ENCODE measurements at places on chromosomes 6 and 20.

- no peak for DNase-seq
Observed at GRCh38 chr6:7224731-7225130, 88.3 kb downstream of the SSR1 start.

GRCh38 chr6:23754197-23754596 is 371.8 kb upstream of the NRSN1 start:
- no peak for DNase-seq

- no peak for DNase-seq
Observed at GRCh38 chr6:105746130-105746505, 340.0 kb upstream of the PRDM1 start.

GRCh38 chr6:165662749-165663376 is at the start of gene PDE10A:
TSS of gene PDE10A (minus strand) at chr6:165663241. CDS start at chr6:165662811, 430 bp downstream.
- DNase-seq = no peak

- DNase-seq = no peak
Observed at GRCh38 chr20:53622247-53623133, 28.9 kb upstream of the ZNF217 start.

DNA sequence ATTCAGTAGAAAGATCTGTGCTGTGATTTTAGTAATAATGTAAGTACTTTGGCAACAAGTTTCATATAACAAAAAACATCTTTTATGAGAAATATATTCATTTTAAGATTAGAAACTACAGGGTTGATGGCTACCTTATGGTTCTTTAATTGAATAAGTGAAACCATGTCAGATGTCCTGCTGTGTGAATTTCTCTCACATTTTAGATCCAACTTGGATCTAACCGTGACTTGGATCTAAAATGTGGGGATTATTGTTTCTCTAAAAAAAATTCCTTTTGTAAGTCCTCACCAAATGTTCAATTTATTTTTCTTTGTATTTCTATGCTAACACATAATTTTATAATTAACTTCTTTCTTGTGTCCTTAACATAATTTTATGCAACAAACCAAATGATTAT is 30.4 kb downstream of the ZC2HC1B start:
- no peak for DNase-seq

DNA sequence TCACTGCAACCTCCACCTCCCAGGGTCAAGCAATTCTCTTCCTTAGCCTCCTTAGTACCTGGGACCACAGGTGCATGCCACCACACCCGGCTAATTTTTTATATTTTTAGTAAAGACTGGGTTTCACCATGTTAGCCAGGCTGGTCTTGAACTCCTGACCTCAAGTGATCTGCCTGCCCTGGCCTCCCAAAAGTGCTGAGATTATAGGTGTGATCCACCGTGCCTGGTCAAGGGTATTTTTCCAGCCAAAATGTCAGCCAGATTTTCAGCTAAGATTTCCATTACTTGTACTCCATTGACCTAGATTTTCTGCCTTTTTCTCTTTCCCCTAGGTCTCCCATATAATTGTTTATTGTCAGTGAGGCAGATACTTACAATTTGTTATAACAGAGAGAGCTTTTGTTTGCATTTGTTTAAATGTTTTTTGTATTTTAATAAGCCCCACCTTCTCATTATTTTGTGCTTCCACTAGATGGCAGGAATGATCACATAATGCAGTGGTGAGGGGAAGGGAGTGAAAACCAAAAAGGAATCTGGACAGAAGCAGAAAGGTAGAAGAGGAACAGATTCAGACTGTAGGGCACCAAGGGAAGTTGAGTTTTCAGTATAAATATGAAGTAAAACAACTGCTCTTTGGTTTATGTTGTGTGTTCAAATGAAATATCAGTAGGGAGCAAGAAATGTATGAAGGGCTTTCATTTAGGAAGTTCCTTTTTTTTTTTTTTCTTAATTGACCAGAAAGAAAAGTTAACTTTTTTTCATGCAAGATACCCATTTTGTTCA is 29.7 kb downstream of the RPF2 start:
- no peak for DNase-seq

DNA sequence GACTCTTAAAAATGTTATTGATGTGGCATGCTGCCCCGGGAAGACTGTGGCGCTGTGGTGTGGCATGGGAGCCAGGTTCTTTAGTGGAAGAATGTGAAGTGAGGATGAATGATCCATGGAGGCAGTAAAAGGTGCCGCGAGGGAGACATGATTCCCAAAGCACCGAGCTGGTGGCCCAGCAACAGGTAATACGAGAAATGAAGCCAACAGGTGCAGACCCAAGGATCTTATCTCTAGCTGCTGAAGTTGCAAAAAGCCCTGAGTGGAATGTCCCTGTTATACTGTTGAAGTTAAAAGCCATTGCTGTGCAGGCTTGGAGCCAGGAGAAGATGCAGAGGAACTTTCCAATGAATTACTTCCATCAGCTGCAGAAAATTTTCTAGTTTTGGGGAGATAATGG is 53.5 kb downstream of the OR2B6 start:
- DNase-seq = no peak

DNA sequence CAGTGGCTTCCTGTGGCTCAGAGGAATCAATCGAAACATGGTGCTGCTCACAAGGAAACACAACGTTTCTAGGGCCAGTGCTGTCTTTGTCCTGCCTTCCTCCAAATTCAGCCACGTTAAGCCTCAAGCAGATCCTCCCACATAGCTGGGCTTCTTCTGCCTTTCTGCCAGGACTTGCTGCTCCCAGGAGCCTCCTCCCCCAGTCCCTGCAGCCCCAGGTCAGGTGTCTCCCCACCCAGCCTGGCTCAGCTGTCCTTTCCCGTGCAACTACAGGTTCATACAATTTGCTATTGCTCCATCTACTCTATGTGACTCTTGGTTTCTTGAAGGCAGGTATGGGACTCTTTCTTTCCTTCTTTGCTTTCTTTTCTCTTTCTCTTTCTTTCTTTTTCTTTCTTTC is 215.3 kb upstream of the RNF24 start:
- DNase-seq = no peak

GRCh38 chr20:8062756-8063155 is 43.2 kb upstream of the TMX4 start:
- no peak for DNase-seq

DNA sequence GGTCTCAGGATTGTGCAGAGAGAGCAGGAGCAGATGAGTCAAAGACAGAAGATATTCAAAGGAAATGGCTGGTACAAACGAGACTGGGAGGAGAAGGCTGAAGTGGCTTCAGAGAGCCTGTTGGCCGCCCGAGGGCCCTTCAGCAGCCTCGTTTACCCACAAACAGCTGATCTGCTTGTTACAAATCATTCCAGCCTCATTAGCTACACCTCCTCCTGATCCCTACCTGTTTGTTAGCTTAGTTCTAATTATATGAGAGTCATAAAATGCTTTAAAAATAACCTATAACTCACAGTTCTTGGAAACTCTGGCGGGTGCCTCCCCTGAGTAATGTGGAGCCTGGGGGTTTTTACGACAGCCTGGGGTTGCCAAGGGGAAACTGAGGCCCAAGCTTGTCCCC is 12.6 kb downstream of the GLP1R start:
- DNase-seq = no peak

DNA sequence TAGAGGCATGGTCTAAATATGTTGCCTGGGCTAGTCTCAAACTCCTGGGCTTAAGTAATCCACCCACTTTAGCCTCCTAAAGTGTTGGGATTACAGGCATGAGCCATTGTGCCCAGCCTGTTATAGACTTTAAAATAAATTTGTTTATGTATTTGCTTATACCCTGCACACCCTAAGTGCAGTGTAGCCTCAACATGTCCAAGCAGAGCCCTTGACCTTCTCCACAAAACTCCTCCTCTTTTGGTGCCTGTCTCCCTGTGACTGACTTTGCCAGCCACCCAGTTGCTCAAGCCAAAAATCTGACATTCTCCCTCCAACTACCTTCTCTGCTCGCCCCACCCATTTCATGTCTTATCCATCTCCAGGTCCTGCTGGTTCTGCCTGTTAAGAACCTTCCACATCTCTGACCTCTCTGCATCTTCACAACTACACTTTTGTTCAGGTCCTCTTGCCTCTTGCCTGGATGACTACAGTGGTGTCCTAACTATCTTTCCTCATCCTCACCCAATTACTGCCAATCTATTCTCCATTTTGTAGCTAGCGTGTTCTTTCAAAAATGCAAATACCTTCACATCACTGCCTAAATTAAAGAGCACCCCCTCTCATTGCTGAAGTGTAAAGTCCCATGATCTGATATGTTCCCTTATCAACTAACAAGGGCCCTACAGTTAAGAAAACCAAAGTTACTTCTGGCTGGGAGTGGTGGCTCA is 11.2 kb upstream of the KIFC1 start:
- no peak for DNase-seq

- DNase-seq = no peak
Observed at GRCh38 chr6:25014791-25015560, 79.2 kb upstream of the RIPOR2 start.

- DNase-seq = no peak
Observed at GRCh38 chr6:34697904-34698559, 1.5 kb upstream of the ILRUN start.

DNA sequence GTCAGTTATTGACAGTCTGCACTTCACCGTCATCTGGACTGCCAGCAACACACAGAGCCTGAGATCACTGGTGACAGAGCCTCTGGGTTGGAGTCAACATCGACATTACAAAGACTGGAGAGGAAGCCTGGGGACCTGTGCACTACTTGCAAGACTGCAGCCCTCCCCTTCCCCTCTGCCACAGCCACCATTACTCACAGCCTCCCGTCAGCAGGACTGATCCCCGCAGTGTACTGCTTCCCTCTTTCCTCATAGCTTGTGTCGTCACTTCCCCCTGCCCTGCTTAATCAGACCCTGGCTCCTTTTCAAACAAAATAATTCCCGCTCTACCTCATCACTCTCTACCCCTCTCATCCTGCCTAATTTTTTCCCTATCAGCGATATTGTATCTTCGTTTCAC is 235.5 kb upstream of the KCNQ5 start:
- no peak for DNase-seq

GRCh38 chr20:40956542-40957264 is 71.9 kb upstream of the TOP1 start:
- no peak for DNase-seq

- DNase-seq = no peak
Observed at GRCh38 chr20:61630391-61630650, 378.3 kb downstream of the CDH4 start.

GRCh38 chr6:13711324-13711732 is 307 bp downstream of the RANBP9 start:
- DNase-seq = no peak

- DNase-seq = no peak
Observed at GRCh38 chr6:128616342-128616741, 95.9 kb upstream of the PTPRK start.

- no peak for DNase-seq
Observed at GRCh38 chr6:63644668-63645326, 9.2 kb downstream of the PHF3 start.

- DNase-seq = no peak
Observed at GRCh38 chr6:167292301-167293087, 1.4 kb downstream of the UNC93A start.

DNA sequence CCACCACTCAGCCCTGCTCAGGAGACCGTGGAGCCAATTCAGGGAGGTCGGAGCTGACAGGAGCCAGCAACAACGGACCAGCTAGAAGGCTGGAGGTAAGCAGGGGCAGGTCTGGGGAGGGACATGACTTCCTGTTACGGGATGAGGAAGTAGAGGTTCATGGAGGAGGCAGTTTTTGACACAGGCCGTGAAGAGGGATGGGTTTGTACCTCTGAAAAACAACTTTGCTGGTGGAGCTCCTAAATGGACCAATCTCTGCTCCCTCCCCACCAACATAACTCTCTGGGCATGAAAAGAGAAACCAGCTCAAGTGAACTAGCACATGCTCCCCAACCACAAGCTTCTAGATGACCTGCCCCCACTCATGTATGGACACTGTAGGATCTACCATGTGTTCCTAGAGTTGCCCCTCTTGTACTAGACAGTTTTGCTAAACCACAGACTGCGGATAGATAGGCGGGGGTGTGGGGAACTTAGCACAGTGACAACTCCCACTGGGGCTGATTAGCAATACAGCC is 31.4 kb downstream of the RALGAPA2 start:
- no peak for DNase-seq

Measured in stimulated activated CD4-positive, alpha-beta T cell treated with anti-CD3 and anti-CD28 coated beads, Interleukin-12 subunit alpha, Interleukin-12 subunit beta, amount 100 ng/mL, for 4 hours (primary cell).